ENCODE measurements at places on chromosomes 3 and 15.

DNA sequence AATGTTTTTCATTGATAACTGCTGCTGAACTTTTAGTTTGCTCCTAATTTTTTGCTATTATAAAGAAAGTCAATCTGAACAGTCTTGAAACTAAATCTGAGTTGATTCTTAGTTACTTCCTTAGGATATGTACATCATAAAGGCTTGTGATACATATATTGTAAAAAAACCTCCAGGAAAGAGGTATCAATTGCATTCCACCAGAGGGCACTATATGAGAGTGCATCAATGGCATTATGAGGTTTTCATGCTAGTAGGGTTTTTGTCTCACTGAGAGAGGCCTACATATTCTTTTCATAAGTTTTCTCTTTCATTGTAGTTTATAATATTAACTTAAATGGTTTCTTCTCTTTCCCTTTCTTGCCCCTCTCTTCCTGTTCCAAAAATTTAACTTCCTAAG is 46.9 kb downstream of the PIK3R4 start:
- DNase-seq: no peak

- peak; percentile 8 for DNase-seq
Measured at GRCh38 chr3:184812662-184813042, 686 bp downstream of the VPS8 start.

DNA sequence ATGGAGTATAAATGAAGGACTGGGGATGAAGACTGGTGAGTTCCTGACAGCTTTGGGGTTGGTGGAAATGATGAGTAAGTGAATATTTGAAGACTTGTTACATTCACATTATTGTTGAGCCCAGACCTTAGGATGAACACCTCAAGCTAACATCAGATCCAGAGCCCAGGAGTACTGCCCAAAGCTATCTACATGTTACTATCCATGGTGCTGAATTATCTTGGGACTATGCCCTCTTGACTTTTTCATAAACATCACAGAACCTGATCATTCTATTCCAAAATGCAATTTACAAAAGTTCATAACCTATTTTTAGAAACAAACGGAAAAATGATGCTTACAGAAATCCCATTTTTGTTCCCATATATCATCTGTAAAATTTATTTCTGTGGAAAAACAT is 613.3 kb downstream of the TUSC7 start:
- DNase-seq: no peak

DNA sequence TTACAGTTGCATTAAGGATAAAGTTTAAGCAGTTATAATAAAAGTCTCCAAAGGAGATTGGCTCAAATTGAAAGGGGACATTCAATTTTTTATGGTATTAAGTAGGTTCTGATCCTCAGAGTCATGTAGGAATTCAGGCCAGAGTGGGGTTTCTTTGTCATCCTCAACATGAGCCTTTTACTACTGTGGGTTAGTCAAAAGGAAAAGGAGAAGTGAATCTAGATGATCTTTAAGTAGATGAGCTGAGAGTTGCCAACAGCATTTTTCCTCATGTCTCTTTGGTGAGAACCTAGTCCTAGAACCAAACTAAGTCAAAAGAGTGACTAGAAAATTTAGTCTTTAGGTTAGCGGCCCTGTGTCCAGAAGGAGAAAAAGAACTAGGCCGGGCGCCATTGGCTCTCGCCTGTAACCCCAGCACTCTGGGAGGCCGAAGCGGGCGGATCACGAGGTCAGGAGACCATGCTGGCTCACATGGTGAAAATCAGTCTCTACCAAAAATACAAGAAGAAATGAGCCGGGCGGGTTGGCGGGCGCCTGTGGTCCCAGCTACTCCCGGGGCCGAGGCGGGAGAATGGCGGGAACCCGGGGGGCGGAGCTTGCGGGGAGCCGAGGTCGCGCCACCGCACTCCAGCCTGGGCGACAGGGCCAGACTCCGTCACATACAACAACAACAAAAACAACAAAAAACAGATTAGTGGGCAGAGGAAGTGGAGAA is 4.2 kb upstream of the CHL1 start:
- no peak for DNase-seq

DNA sequence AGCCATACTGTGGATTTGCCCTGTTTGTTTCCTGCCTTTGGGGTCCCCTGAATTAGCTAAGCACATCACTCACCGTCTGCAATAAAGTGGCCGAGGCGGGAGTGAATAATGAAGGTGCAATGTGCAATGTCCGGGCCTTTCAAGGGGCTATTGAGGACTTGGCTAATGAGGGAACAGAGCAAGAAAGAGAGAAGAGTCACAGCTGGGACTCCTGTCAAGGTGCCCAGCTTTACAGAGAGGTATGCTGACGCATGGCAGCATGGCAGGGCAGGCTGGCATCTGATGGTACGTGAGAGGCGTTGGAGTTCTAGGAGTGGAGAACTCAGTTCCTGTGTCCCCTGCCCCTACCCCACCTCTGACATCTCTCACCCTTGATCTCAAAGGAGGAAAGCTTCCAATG is 13.8 kb upstream of the ATP2B2 start:
- no peak for DNase-seq

DNA sequence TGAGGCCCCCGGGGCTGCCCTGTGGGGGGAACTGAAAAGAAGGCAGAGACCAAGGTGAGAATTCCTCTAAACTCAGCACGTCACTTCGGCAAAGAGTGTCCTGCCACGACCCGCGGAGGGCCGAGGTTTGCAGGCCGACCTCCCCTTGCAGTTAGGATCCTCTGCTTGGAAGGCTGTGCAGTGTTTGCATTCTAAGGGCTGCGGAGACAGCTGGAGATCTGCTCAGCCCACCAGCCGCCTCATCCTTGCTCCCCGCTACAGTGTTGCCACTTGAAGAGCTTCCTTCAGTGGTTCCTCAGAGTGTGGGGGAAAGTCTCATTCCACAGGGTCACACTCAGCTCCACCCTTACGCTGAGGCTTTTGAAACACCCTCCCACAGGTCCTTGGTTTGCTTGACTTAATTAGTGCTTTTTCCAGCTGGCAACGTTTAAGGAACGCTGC is 10.8 kb downstream of the SLC51A start:
- DNase-seq: no peak

- DNase-seq: no peak
Measured at GRCh38 chr3:11362600-11362999, 90.4 kb downstream of the ATG7 start.

DNA sequence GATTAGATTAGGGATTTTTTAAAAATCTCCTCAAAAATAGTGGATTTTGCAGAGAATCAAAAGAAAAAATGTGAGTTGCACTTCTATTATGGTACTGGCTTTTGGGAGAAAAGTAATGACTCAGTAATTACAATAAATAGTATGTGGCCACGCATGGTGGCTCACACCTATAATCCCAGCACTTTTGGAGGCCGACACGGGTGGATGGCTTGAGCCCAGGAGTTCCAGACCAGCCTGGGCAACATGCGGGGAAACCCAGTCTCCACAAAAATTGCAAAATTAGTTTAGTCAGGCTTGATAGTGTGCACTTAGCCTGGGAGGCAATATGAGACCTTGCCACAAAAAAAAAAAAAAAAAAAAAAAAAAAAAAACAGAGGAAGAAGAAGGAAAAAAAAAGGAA is 1098.2 kb downstream of the ZPLD1 start:
- no peak for DNase-seq

DNA sequence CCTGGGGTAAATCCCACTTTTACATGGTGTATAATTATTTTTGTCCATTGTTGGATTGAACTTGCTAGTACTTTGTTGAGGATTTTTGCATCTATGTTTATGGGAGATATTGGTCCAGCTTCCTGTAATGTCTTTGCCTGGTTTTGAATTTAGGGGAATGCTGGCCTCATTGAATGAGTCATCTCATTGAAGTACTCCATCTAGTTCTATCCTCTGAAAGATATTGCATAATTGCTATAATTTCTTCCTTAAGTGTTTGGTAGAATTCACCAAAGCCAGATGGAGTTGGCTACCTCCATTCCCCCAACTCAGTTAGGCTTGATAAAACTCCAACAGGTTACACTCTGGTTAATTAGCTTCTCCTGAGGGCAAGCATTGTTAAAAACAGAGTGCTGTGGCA is 237.4 kb upstream of the TGFBR2 start:
- no peak for DNase-seq

DNA sequence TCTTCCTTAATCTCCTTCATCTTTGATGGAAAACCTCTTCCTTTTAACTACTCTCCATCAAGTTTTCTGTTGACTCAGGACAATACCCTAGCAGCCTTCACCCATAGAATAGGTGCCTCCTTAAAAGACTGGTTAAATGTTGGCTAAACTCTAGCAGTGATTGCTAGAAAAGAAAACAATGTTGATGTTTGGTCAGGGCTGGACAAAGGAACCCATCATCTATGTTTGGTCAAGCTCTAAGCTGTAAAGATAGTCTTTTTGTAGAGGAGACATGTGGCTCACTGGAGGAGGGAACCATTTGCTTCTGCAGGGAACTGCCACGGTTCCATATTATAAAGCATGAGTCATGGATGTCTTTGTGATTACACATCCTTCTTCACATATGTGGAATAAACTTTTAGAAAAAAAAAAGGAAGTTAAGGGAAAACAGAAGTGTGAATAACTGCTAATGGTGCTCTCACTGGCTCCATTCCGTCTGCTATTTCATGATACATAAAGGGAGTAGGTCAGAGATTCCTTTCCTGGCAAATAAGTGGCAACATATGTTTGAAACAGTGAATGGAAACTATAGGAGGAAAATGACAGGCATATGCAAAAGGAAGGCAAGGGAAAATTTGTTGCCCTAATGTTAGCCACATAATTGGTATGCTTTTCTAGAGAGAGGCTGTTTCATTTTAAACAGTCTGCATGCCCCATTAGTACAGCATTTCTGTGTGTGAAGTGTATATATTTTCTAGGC is 78.2 kb downstream of the CMSS1 start:
- DNase-seq: no peak

GRCh38 chr15:75921732-75922703 is 18.3 kb downstream of the FBXO22 start:
- no peak for DNase-seq

DNA sequence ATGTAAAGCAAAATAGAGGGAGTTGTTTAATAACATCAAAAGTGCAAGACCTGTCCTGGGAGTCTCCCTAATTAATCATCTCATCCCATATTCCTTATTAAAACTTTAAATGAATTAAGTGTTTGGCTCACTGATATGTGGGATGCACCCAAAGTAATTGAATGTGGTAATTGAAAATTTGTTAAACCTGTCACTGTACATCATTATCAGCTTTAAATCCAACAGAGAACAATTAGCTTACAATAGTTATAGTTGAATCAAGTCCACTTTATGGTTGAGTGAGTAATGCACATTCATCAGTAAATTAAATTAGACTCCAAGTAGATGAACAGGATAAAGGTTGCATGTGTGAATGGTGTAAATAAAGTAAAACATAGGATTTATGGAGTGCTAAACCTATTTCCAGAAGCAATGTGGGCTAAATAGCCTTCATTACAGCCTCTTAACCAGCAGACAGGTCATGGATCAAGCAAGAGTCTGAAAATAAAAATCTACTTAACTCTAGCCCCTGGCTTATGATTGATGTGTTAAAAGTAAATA is 608.2 kb upstream of the CCDC54 start:
- DNase-seq: no peak

- no peak for DNase-seq
Measured at GRCh38 chr3:183202004-183202722, 39.6 kb upstream of the LAMP3 start.

GRCh38 chr3:196399485-196399945 is 32.7 kb downstream of the UBXN7 start:
- DNase-seq: no peak

DNA sequence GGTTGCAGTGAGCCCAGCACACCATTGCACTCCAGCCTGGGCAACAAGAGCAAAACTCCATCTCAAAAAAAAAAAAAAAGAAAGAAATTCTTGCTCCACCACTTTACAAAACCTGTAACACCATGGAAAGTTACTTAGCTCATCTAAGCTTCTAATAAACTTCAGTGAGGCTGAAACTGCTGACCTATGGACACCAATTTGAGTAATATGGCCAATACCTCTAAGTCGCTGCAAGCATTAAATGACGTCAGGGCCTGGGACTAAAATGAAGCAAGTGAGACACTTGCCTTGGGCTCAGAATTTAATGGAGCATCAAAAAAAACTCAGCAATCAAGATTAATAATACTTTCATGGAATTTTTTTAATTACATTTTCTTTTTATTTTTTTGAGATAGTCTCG is 42.5 kb downstream of the ZMAT3 start:
- no peak for DNase-seq

- DNase-seq: no peak
Measured at GRCh38 chr15:65258375-65259262, 28.1 kb downstream of the PARP16 start.

- DNase-seq: no peak
Measured at GRCh38 chr3:63914312-63914711, 2.1 kb upstream of the SCAANT1 start.

- DNase-seq: no peak
Measured at GRCh38 chr3:9783954-9784353, 8.3 kb downstream of the TADA3 start.

DNA sequence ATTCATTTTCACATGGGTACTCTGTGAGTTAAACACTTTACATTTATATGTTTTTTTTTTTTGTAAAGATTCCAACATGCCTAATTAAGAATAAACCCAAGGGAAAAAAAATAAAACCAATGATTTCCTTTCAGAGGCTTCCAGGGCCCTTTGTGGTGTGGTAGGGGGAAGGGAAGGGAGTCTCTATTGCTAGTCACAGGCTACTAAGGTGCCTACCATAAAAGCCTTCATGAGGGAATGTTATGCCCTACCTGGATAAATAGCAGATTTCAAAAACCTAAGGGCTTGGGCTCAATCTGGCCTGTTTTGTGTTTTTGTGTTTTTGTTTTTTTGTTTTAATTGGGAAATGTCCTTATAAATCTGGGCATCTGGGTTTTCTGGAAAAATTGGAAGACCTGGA is 38.9 kb upstream of the SSR3 start:
- no peak for DNase-seq

GRCh38 chr3:50655009-50655830 is 19.5 kb upstream of the DOCK3 start:
- DNase-seq: no peak

DNA sequence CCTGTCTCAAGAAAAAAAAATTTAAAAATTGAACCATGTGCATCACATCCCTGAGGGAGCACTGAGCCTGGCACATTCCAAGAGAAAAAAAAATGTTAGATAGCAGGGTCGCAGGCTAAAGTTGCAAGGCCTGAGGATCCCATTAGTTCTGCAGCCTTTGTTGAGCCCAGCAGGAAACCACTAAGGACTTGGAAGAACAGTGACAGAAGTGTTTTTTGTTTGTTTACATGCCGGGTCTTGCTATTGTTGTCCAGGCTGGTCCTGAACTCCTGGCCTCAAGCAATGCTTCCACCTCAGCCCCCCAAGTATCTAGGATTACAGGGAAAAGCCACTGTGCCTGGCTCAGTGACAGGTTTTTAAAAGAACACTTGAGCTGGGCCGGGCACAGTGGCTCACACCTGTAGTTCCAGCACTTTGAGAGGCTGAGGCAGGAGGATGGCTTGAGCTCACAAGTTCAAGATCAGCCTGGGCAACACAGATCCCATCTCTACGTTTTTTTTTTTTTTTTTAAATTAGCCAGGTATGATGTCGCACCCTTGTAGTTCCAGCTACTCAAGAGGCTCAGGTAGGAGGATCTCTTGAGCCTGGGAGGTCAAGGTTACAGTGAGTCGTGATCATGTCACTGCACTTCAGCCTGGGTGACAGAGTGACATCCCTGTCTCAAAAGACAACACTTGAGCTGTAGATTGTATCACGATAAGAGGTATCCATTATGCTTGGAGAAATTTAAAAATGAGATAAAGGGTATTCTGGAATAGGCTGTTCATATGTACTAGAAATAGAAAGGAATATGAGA is 15.2 kb downstream of the CHAC1 start:
- no peak for DNase-seq
